ENCODE measurements at places on chromosomes 7 and 10.

DNA sequence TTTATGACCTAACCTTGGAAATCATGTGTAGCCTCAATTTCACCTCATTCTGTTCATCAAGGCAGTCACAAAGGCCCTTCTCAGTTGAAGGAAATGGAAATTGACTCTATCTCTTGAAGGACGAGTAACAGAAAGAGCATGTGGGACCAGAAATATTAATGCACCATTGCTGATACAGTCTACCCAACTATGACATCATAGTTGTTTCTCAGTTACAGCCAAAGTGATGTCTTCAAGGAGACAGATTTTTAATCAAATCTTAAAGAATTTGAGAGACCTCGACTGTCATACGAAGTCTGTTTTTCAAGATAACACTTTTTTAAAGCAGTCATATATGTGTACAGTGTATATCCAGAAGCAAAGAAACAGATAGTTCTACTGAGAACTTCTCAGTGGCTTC, 335.7 kb upstream of the PHF14 start:
- DNase-seq = no peak

DNA sequence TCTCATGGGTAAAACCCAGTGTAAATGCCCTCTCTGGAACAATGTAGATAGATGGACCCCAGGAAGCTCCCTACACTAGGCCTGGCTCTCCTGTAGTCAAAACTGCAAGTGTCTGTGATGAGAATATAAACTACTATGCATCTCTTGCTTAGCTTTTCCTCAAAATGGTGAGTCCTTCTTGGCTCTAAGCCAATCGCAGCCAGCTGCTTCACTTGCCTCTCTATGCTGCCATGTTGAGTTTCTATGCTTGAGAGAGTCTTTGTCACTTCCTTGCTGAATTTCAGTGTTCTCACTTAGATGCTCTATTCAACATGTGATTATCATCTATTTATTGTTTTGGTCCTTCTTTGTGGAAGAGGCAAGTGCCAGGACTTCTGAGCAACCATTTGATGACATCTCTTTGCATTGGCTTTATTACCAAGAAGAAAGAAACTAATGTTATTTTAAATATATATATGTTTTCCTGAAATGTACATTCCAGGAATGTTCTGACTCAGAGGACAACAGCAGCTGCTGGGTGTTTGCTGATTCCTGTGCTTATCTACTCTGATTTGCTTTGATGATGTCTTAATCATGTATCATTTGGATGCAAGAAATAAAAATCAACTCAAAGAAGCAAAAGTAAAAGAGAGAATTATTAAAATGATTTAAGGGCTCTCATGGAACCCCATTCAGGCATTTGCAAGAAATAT, 16.6 kb downstream of the TAS2R40 start:
- DNase-seq = no peak

GRCh38 chr7:108227366-108227765, 97.2 kb upstream of the LAMB4 start:
- DNase-seq = no peak

- DNase-seq = peak; percentile 93
Observed at GRCh38 chr10:100182281-100182680, 3.5 kb downstream of the ERLIN1 start.

DNA sequence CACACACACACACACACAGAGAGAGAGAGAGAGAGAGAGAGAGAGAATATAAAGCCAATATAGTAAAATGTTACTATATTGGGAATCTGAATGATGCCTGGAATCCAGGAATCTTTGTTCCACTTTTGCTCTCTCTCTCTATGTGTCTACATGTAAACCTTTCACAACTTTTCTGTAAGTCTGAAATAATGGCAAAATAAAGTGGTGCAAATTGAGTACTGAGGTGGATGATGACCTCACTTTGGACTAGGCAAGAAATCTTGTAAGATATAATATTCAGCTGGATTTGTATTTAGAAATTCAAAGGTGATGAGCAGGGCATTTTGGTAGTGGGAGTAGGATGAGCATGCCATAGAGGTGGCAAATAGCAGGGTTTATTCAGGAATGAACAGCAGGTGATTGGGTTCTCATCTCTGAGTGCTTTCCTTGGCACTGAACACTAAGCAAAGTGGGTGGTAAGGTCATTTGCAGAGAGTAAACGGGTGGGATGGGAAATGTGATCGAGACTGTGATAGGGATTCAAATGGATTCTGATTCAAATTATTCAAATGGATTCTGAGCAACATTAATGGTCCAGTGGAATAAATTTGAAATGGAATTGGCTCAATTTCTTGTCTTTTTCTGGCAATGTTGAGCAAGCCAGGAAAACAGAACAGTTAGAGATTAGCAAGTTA, 9.7 kb upstream of the ANLN start:
- no peak for DNase-seq
